ENCODE measurements at places on chromosomes 13 and 19.

GRCh38 chr13:98439896-98440295 is 137.0 kb downstream of the STK24 start:
- DNase-seq, result no peak

DNA sequence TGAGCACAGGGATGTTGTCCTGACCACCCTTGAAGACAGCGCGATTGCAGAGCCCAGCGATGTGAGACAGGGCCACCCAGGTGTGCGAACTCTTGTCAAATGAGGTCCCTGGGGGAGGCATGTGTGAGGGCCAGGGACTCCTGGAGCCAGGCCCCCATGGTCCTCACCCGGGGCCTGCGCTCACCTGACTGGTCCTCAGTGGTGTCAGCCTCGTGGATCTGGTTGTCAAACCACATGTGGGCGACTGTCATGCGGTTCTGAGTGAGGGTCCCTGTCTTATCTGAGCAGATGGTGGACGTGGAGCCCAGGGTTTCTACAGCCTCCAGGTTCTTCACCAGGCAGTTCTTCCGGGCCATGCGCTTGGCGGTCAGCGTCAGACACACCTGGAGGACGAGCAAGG is 12.3 kb downstream of the ATP1A3 start:
- DNase-seq, result no peak

DNA sequence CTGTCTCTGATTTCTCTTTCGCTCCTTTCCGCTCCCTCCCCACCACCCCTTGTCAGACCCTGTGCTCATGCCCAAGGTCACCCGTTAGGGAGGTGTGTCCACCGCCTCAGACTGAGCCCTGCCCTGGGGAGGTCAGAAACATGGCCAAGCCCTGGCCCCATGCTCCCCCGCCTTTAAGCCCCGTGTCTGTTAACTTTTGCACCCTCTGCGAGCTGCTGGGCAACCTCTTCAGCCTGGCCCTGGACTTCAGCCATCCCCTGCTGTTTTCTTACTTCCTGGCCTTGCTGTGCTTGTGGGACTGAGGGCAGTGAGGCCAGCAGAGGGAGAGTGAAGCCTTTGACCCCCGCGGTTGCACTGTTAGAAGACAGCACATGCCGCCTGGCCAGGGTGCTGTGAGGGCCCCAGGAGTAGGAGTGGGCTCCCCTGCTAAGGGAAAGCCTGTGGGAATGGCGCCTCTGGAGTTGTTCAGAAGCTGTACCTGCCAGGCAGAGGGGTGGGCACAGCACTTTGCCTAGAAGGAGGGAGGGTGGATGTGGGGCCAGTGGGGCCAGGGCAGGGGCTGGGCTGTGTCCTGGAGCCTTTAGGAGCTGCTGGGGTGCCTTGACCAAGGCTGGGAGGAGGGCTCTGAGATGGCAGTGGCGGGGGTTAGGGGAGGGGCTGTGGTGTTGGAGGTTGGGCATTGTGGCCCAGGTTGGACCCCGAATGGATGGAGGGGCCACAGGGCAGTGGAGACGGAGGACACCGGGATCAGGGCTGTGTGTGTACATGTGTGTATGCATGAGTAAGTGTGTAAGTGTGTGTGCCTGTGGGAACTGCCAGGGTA is 7.9 kb downstream of the UPF1 start:
- DNase-seq, result no peak

DNA sequence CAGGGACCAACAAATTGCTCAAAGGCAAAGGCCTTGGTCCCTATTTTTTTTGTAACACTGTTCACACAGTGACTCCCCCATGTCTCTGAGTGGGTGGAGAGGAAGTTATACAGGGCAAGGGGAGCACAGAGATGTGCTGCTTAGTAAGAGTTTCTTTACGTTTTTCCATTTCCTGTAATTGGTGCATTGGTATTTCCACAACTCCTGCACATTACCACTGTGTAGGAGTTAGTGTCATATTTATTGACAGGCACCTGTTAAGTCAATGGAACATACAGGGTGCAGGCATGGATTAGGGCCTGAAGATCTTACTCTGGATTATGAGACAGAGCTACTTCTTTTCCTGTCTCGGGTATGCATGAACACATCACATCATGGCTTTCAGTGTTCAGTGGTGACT is 45.2 kb downstream of the SOX21 start:
- no peak for DNase-seq

DNA sequence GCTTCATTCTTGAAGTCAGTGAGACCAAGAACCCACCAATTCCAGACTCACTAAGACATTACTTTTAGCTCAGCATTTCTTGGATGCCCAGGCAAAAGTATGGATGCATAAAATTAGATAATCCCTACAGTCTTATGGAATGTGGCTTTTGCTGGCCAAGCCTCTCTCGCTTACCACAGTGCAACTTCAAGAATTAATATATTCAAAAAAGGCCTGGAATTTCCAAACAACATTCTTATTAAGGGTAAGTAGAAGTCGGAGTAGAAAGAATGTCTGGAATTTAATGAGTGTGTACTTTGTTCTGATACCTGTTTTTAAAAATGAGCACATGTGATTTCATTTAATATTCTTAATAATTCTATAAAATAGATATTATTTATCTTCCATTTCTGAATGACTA is 302.4 kb upstream of the TMTC4 start:
- DNase-seq, result no peak

- no peak for DNase-seq
These were observed 1.2 kb downstream of the PSPC1 start for GRCh38 chr13:19781526-19781925.

DNA sequence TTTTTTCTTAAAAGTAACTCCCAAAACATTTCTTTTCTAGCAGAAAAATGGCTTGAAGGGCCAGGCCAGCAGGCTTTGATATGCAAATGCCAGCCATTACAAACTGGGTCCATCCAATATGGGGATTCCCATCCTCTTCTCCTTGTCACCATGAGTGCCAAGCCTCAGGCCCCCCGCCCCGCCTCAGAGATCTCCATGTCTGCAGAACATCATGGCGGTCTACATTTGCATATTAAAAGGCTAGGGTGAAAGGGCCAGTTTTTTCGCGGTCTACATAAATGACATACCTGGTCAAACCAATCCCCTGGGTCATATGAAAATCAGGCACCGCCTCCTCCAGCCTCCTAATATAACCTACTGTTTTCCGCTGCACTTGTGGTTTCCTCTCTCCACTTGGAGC is 1327.6 kb downstream of the UQCRFS1 start:
- no peak for DNase-seq

- no peak for DNase-seq
These were observed 69.3 kb upstream of the ATP12A start for GRCh38 chr13:24610956-24611355.

DNA sequence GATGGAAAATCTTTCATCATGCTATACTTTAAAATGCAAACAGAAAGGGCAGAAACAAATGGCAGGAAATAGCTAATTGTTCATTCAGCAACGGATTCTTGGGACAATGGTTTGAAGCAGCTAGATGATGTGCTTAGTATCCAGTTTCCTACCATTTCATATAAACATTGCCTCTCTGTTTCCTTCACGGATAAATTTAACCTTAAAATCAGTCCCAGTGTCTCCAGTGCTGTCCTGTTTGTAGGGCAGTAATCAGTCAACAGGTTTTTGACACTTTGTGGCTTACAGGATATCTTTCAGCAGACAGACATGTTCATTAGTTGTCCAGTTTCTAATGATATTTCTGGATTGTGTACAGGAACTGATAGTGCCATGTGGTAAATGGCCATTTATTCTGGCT is 24.7 kb upstream of the RB1 start:
- no peak for DNase-seq

GRCh38 chr13:113916330-113916815 is 52.5 kb upstream of the GAS6 start:
- DNase-seq, result no peak

- DNase-seq, result no peak
These were observed 102.0 kb downstream of the ATP11A start for GRCh38 chr13:112791663-112792440.

GRCh38 chr13:80133631-80134261 is 207.2 kb downstream of the SPRY2 start:
- DNase-seq, result no peak

DNA sequence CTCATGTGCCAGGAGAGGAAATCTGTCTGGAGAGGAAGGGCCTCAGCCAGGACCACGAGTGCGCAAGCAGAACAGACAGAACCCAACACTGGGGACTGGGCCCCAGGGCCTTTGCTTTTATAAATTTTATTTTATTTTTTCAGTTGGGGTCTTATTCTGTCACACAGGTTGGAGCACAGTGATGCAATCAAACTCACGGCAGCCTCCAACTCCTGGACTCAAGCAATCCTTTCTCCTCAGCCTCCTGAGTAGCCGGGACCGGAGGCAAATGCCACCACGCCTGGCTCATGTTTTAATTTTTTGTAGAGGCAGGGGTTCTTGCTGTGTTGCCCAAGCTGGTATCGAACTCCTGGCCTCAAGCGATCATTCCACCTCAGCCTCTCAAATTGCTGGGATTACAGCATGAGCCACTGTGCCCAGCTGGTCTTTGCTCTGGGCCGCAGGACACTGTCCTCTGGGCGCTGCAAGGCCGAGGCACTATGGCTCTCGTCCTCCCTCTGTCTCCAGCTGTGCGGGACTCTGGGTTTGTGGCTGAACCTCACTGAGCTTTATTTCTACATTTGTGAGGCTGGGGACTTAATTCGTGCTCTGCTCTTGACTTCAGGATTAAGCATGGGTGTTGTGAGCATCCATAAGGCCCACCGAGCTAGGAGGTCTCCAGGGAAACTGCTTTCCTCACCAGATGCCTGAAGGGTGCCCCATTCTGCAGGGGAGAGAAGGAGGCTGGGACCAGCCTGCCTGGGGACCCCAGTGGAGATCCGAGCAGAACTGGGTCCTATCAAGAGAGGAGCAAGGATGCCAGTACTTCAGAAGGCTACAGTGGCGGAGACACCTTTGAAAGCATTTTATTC is 144.2 kb upstream of the VSTM2B start:
- no peak for DNase-seq

- DNase-seq, result no peak
These were observed 28.9 kb downstream of the AP2S1 start for GRCh38 chr19:46821512-46822409.

- no peak for DNase-seq
These were observed 12.8 kb downstream of the MEDAG start for GRCh38 chr13:30918662-30919405.

DNA sequence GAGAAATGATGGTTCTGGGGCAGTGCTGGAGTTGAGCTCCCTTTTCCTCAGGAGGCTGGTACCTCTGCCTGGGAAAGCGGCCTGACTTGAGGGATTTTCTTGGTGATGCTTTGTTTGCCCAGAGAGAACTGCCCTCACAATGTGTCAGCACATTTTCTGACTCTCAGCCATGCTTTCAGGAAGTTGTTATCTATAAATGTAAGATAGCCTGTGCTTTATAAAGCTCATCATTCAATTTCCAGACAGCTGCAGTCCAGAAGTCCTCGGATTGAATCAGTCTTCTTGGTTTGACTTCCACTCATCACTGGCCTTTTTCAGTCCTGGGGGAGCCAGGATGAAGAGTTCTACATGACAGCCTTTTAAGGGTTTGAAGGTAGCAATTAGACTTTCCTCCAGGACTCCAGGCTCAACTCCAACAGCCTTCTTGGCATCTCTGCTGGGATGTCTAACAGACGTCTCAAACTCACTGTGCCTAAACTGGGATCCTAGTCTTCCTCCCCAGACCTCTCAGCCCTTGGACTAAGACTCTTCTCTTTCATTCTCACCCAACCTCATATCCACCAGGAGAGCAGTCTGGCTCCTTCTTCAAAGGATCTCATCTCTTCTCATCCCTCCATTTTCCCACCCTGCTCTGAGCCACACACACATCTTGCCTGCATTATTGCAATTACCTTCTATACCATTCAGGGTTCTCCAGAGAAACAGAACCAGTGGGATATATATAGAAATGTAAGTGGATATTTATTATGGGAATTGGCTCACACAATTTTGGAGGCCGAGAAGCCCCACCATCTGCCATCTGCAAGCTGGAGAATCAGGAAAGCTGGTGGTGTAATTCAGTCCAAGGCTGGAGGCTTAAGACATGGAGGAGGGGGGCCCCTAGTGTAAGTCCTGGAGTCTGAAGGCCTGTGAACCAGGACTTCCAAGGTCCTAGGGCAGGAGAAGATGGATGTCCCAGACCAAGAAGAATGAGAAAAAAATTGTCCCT is 13.1 kb downstream of the ERICH6B start:
- no peak for DNase-seq

- DNase-seq, result no peak
These were observed 485.7 kb downstream of the FOXO1 start for GRCh38 chr13:40180776-40181175.

GRCh38 chr19:18444513-18444912 is 6.6 kb upstream of the ISYNA1 start:
- DNase-seq, result no peak

GRCh38 chr19:18502638-18503294 is 19.1 kb downstream of the ELL start:
- DNase-seq, result no peak

DNA sequence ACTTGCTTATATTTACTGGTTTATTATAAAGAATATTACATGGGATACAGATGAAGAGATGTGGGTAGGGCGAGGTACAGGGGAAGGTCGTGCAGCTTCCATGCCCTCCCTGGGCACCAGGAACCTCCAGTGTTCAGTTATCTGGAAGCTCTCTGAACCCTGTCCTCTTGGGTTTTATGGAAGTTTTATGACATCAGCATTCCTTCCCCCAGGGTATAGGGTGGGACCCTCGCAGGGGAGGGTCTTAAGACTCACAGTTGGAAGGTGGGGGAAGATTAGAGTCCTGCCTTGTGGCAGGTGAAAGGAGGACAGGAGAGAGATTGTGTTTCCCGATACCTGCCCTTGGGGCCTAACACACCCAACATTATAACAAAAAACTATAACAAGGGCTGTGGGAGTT is 71.8 kb upstream of the NPAS1 start:
- DNase-seq, result no peak
